ENCODE measurements at places on chromosomes 2 and 18.

DNA sequence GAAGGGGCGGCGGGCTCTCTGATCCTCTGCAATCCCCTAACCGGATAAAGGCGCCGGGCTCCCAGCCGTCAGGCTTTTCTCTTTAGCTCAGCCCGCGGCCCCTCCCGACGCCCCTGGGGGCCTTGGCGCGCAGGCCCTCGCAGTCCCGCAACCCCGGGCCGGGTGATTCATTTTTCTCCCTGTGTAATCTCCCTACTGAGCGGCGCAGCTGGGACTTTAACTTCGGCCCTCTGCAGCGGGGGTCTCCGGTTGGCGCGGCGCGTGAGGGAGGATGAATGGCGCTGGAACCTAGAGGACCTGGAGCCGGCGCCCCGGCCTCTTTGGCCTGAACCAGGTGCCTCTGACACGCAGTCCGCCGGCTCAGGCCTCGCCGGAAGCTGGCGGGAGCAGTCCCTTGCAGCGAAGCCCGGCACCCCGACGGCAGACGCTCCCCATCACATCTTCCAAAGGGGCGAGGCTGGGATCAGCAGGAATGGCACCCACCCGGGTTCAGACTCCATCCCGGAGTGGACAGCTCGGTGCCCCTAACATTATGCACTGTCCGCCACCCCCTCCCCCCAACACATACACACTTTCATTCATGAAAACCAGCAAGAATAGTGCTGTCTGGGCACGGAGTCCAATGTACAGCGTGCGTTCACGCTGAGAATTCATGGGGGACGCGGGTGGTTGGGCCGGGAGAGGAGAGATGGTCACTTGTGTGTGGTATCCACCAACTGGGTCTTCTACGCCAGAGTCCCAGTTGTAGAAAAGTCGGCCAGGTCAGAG lies 1.2 kb downstream of the CNGA3 start:
- DNase-seq = no peak

DNA sequence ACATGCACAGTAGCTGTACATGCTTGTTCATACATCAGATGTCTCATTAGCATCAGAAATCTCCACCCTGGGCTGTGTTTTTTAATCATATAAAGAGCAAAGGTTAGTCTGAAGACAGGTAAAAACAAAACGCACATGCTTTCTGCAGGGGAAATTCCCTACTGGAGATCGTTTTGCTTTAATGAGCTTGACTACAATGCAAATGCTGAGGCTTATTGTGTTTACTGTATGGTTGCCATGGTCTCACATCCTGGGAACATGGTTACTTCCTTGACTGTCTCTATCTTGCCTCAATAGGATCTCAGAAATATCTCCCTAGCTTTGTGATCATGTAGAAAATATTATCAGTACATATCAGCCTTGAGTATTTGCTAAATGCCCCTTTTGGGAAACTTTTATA lies 336.5 kb upstream of the TFPI start:
- no peak for DNase-seq

GRCh38 chr2:8575038-8575833 lies 106.6 kb upstream of the ID2 start:
- DNase-seq = peak; percentile 81

DNA sequence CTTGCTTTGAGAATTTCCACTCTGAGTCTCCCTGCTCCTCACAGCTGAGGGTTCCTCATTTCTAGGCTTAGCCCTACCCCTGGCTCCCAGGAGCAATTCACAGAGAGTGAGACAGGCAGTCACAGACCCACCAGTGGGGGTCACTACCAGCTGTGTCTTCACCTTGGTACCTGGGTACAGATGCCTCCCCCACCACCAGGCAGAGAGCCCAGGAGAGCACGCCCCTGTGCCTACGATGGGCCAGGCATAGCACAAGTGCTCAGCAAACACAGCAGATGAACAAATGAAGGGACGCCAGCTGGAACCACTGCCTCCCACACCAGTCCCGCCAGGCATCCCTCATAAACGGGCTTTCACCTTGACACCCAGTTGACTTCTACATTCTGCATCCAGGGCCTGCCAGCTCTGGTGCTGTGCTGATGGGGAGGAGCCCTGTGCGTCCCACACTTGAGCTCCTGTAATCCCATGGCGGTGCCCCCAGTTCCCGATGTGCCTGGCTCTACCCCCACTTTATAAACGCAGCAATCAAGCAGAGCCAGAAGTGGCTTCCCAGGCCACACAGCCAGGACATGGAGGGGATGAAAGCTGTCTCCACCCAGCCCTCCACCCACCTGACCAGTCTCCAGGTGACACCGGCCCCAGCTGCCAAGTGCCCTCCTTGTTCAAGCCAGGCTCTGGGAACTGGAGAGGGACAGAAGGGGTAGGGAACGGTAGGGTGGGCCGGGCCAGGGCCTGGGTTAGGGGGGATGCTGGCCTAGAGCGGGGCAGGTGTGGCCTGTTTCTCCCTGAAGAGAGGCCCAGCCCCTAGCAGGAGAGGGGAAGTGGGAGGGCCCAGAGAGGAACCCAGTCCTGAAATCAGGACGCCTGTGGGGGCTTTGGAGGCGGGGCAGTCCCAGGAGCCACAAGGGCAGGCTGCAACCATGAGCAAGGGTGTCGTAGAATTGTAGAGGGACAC lies 42.5 kb downstream of the SCTR start:
- no peak for DNase-seq

GRCh38 chr18:75221897-75222296 lies 11.3 kb downstream of the TSHZ1 start:
- DNase-seq = no peak

GRCh38 chr2:9761577-9761976 lies 81.7 kb upstream of the TAF1B start:
- no peak for DNase-seq

DNA sequence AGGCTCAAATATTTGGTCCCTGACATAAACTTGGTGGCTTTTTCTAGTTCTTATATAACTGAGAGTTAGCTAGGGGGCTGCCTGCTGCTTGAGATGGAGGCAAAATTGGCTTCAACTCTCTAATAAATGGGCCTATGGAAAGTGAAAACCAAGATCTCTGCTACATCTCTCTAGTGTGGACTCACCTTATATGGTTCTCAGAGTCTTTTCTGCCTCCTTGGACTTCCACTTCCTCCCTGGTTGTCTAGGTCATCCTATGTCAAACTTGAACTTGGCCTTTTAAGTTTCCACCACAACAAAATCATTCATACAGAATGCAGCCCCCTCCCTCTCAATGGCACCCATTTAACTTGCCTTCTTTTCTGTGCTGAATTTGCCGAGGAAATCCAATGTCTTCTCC lies 23.9 kb upstream of the ARHGAP25 start:
- no peak for DNase-seq

- DNase-seq = peak; percentile 91
Observed at GRCh38 chr2:135709992-135710391, 31.7 kb upstream of the UBXN4 start.

DNA sequence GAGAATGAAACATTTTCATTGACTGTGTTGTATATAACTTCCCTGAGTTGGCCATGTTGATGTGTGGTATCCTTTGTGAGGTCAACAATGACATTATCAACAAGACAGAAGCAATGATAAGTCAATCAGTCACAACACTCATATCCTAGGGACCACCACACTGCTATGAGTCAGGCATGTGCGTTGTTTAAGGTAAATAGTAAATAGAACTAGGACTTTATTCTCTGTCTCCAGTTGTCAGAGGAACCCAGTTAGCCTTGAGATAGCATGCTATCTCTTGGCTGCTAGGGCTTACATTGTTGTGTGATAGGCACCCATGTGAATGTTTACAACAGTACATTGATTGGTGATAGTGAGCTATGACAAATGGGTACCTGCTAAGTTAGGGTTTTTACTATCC lies 37.3 kb downstream of the GPD2 start:
- no peak for DNase-seq

GRCh38 chr2:20687260-20687832 lies 20.4 kb downstream of the GDF7 start:
- DNase-seq = no peak

- peak; percentile 83 for DNase-seq
Observed at GRCh38 chr2:207746131-207746530, 23.6 kb downstream of the FZD5 start.

DNA sequence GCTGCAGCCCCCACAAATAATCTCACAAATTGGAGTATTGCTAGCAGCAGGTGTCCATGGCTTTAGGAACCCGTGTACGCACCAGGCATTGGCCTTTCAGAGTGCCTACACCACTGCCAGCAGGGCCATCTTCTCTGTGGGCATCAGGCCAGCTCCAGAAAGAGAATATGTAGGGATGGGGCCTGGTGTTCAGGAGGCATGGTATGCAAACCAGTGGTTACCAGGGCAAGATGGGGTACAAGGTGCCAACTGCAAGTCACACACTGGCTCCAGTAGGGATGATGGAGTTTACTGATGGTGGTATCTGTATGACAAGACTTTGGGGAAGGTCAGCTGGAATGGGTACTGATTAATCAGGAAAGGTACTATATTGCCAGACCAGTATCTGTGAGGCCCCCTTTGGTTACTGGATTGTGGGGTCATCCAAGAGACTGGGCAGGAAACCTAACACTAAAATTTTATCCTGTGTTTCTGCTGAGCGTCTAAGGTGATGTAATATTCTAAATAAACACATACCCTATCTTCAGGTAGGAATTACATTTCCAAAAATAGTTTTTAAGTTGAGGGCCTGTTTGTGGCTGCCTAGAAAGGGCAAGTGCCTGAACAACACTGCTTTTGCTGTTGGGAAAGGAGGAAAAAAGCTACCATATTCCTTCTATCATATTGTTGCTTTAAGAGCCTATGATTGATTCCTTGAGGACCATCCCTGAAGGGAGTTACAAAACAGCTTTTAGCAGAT lies 9.0 kb downstream of the CNOT9 start:
- no peak for DNase-seq
